Stimulated activated CD4-positive, alpha-beta T cell treated with anti-CD3 and anti-CD28 coated beads, Interleukin-1b, Interleukin-23, amount 100 ng/mL, for 24 hours (primary cell): ENCODE measurements at places on chromosomes 13 and 19.

DNA sequence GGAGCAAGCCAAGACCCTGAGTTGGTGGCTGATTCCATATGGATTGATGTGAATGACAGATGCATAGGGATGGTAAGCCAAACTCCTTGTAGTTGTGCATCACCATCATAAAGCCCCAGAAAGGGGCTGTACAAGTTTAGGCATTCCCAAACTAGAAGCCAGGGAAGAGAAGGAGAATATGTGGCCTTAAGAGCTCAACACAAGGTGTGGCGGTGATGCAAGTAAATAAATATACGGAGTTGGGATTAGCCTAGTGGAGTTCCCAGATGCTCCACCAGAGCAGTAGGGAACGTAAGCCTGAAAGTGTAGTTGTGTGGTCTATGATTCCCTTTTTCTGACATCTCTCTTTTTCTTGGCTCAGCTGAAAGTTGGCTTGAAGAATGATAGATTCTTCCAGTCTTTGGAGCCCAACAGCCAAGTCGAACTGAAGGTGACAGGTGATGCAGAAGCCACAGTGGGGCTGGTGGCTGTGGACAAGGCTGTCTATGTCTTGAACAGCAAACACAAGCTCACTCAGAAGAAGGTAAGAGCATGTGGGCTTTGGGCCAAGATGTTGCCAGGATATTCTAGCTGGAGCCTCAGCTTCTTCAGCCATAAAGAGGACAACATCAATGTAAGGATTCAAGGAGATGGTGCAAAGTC is 30.1 kb downstream of the RDH8 start:
- no peak for DNase-seq

GRCh38 chr19:17346109-17346671 is 8.8 kb downstream of the GTPBP3 start:
- DNase-seq, result peak; percentile 50

DNA sequence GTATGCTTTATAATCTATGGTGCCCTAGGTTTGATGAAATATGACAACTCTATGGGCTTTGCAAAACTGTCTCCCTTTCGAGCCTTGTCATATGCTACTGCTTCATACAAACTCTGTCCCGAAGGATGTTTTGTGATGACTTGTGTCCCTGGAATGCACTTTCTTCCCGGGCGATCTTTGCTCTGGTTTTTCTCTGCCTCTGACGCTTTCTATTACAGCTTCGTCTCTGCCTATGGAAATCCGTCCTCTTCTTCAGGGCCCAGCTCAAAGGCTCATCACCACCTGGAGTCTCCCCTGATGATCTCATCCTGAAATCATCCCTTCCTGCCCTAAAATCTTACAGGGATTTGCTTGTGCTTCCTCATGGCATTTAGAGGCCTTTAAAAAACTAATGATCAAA is 191.5 kb upstream of the KL start:
- no peak for DNase-seq

DNA sequence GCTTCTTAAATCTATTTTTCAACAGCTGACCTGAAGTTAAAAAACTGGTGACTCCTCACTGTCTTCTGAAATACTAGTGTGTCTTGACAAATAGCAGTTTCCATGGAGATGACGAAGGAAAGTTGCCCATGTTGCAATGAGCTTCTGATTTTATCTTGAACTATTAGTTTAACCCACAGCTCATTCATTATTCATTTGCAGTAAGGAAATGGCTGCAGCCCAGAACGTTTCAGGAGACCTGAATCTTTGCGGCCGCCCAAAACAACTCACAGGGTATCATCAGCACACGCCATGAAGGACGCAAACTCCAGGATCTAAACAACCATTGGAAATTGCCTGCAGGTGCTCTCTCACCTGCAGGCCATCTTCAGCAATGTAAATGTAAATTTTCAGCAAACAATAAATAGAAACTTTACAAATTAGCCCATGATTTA is 142.5 kb downstream of the DCLK1 start:
- DNase-seq, result no peak

- no peak for DNase-seq
Measured at GRCh38 chr13:103349211-103349980, 283.2 kb upstream of the SLC10A2 start.

DNA sequence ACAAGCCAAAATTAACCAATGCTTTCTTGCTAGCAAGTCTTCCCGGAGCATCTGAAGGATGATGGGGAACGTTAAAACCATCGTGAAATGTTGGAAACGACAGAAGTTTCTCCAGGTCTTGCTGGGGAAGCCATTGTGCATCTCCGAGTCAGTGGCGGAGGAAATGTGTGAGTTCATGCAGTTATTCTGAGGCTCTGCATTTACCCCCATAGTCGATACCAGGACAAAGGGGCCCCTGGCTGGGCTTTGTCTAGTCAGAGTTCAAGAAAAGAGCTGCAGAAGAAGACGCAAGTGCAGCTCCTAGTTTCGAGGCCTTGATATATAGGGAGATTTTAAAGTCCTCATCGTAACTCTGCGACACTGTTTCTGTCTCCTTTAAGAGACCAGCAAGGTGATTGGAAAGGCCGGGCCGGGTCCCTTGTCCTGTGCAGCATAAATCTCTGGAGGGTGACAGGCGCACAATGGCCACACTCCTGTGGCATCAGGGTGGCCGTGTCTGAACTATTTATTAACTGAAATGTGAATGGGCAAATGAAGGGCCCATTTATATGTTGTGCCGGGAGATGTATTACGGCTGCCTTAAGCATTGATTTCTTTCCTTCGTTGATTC is 172.0 kb downstream of the TEX29 start:
- DNase-seq, result no peak

DNA sequence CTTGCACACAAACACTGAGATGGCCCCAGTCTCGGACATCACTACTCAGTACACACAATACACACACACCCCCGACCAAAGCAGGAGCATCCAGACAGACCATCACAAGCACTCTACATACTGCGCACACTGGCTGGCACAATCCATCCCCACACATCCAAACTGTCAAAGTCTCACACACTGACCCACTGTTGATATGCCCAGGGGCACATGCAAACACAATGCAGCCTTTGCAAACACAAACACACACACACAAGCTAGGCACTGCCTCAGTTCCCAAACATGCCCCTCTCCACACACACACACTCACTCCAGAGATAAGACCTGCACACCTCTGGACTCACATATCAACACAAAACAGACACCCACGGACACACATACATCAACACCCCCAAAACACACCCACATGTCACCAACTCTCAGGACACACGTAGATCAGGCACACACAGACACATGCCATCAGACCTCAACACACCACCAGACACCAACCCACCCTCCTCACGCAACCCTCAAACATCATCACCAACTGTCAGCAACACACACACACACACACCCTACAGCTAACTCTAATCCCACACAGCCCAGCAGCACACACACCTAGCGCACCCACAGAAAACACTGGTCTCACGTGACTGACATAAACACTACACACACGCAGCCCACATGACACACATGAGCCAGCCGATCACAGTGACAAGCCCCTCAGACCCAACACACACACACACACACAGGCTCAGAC is 1.9 kb downstream of the BBC3 start:
- no peak for DNase-seq

DNA sequence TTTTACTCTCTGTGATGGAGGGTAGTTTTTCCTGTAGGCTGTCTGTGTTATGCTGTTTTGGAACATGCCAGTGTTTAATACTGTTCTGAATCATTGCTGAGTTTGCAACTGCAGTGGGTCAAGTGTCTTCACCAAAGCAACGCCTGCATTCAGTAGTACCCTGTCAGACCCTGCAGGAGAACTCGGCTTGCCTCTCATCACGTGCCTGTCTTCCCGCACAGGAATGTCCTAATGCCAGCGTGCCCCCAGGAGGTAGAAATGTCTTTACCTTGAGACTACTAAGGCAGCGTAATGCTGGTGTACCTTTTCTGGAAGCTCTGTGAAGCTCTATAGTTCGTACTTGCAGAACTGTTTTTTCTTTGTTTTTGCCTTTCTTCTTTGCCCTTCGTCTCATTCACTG is 42.3 kb downstream of the POLR1D start:
- DNase-seq, result no peak

GRCh38 chr19:55179606-55180484 is at the start of gene SYT5:
Gene SYT5, minus strand, starts transcription at chr19:55180289. Its CDS starts 1,248 bp downstream, at chr19:55179041.
- no peak for DNase-seq

DNA sequence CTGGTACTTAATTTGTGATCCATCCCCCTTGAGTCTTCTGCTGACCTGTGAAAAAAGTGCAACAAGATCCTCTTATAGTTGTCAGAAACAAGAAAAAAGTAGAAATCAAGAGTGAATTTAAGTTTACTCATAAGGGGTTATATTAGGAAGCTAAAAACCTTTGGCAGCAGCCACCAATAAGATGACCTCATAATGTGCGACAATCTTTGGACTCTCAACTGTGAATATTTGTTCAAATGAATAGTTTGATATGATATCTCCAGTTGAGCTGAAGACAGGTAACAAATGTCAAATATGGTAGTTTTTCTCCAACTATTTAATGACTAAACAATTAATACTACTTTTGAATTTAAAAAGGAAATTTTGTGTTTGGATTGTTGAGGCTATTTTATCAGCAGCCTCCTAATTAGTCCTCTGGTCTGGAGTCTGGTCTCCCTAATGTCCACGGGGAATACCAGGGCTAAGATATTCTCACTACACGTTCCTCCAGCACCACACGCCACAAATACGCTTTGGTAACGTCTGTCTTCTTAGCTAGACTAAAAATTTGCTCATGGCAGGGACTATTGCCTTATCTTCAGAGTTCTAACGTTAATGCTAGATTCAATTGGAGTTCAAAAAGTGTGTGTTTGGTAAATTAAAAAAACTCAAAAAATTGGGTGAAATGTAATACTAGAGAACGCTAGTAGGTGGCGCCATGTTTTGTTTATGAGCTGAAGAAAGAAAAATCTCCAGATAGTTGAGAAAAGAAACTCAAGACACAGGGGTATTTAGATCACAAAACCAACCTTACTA is 51.0 kb upstream of the PDX1 start:
- DNase-seq, result no peak

DNA sequence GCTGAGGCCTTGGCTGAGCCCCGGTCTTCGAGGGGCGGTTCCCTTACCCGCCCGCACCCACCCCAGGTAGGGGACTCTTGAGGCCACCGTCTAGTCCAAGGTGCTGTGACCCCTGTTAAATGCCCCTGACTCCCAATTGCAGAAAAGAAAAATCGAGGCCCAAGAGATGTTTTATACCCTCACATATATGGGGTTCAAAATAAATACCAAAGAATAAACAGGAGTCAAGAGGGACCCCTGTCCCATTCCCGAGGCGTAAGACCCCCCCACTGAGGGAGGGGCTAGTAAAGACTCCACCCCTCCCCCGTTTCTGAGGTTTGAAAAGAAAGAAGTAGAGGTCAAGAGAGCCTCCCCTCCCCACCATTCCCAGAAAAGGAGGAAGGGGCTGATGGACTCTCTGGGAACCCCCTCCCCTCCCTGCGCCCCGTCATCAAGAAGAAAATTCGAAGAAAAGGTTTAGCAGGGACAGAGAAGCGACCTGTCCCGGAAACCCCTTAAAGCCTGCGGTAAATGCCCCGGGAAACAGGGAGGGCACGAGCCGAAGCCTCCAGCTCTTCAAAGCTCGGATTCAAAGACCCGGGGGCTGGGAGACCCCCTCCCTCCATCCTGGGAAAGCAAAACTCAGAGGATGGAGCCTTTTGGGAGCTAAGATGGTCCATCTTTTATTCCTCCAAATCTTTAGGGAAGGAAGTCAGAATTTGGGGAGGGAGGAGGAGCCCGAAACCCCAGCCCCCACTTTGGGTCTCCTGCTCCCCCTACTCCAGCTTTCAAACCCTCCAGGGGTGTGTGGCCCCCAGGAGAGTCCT is 755 bp upstream of the RAB3A start:
- DNase-seq, result no peak

GRCh38 chr19:15780610-15781418 is 6.6 kb upstream of the OR10H5 start:
- DNase-seq, result no peak

- DNase-seq, result no peak
Measured at GRCh38 chr13:112767506-112768471, 78.0 kb downstream of the ATP11A start.

DNA sequence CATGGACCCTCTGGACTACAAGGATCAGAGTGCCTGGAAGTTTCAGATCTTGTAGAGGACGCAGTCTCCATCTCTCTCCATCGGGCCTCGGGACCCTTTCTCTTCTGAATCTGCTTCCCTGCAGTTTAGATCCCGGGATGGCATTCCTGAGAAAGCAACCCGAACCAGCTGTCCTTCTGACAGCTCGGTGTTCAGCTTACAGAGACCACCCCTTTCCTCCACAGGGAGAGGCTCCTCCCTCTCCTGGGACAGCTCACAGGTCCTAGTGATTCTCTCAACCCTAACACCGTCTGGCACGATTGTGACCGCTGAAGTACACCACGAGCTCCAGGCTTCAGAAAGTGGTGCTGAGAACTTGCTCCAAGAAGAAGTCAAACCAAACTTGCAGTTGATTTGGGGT is 18.2 kb downstream of the CRX start:
- DNase-seq, result no peak

DNA sequence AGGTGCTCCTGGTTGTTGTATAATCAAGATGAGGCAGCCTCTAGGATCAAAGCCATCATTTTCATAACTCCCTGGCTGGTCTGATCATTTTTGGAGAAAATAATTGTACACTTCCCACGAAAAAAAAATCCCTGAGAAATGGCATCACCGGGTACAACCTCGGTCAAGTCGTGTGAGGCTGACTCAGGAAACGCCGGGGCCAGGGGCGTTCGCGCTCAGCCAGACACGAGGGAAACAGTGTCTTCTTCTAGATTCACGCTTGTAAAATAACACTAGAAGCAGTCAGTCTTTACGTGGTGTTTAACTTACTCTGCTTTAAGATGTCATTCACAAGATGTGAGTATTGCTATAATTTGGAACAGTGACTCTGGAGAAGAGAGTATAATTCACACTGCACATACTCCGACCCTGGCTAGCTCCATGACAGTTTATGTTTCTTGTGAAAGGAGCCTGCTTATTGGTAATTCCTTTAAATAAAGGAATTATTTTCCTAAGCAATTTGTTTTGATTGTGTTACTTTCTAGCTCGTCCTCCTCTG is 109.0 kb upstream of the SOX1 start:
- DNase-seq, result no peak

- no peak for DNase-seq
Measured at GRCh38 chr13:110278859-110279258, 28.1 kb downstream of the COL4A1 start.

GRCh38 chr19:49502866-49503581 is 6.8 kb downstream of the RPS11 start:
- no peak for DNase-seq

GRCh38 chr19:57830071-57830602 is at the start of gene ZNF587B:
Gene ZNF587B, plus strand, starts transcription at chr19:57830299. Its CDS starts 230 bp downstream, at chr19:57830529.
- DNase-seq, result no peak

DNA sequence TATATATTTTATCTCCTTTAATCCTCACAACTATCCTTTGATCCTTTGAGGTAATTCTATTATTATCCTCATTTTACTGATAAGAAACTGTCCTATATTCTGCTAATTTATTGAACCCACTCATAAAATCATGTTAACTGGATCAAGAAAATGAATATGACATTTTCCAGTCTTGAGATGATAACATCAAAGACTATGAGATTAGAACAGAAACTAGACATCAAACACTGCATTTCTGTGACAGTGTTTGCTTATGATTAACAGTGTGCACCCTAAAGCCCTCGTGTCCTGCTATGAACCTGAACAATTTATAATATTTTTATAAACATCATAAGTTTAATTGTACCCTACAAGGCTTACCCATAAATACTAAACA is 96.3 kb downstream of the TBC1D4 start:
- DNase-seq, result no peak

- DNase-seq, result no peak
Measured at GRCh38 chr13:85665286-85665685, 133.9 kb downstream of the SLITRK6 start.

- no peak for DNase-seq
Measured at GRCh38 chr13:46182491-46182877, 507 bp upstream of the LCP1 start.
